ENCODE measurements at places on chromosomes 12 and 14.

- no peak for DNase-seq
Observed at GRCh38 chr12:83779526-83779925, 1092.8 kb downstream of the TMTC2 start.

GRCh38 chr14:88612981-88613380, 50.1 kb downstream of the ZC3H14 start:
- DNase-seq = no peak

GRCh38 chr12:27185234-27186021, 58.7 kb upstream of the STK38L start:
- no peak for DNase-seq

GRCh38 chr12:89892436-89892835, 183.8 kb upstream of the ATP2B1 start:
- DNase-seq = no peak

DNA sequence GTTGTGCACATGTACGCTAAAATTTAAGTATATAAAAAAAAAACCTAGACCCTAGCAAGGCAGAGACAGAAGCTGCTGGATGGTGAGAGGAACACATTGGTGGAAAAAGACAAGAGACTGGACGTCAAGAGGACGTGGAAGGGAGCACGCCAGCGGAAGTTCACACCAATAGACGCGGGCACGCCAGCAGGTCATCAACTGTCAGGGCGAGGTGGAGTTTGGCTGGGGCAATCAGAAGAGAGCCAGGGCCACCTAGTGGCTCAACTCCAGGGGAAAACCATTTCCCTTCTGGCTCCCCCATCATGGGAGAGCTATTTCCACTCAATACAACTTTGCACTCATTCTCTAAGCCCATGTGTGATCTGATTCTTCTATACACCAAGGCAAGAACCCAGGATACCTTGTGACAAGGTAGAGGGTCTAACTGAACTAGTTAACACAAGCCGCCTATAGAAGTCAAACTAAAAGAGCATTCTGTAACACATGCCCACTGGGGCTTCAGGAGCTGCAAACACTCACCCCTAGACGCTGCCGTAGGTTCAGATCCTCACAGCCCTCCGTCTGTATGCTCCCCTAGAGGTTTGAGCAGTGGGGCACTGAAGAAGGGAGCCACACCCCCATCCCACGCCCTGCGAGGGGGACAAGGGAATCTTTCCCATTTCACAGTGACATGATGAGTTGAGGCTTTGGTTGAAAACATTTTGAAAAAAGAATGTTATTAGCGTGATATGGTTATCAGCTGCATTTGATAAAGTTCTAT, 702.7 kb downstream of the TMTC2 start:
- DNase-seq = peak; percentile 56

All from WERI-Rb-1 (cell line).